ENCODE measurements at places on chromosomes 2 and 18. TPM values are rescaled to one million over a fixed set of nuclear protein-coding genes. Genes with fewer than 3 reads are reported as not detected.

Gene MAB21L4
- total RNA-seq = 179 TPM

Gene G6PC2
- total RNA-seq = not detected

Gene TLX2
- not detected for total RNA-seq

Gene IL1R2
- total RNA-seq = 94.3 TPM

Gene RAB1A
- 101 TPM for total RNA-seq

Gene GRB14
- total RNA-seq = 1.2 TPM

Gene IL1RL1
- 0.45 TPM for total RNA-seq

Gene CPO
- total RNA-seq = not detected

Gene PLEKHA3
- total RNA-seq = 4.0 TPM

Gene NEB
- total RNA-seq = 0.38 TPM

Gene COBLL1
- total RNA-seq = 74.4 TPM

Gene TTN
- total RNA-seq = 2.5 TPM

Gene KIAA2012
- not detected for total RNA-seq
